ENCODE measurements at places on chromosomes 12 and 14.

- DNase-seq, result peak; percentile 75
Observed at GRCh38 chr12:45170456-45171042, 45.3 kb upstream of the ANO6 start.

- DNase-seq, result no peak
Observed at GRCh38 chr12:78120866-78121560, 290.3 kb downstream of the NAV3 start.

- no peak for DNase-seq
Observed at GRCh38 chr14:92274055-92274454, 48.9 kb upstream of the SLC24A4 start.

- DNase-seq, result no peak
Observed at GRCh38 chr14:82067221-82067875, 533.7 kb upstream of the SEL1L start.

DNA sequence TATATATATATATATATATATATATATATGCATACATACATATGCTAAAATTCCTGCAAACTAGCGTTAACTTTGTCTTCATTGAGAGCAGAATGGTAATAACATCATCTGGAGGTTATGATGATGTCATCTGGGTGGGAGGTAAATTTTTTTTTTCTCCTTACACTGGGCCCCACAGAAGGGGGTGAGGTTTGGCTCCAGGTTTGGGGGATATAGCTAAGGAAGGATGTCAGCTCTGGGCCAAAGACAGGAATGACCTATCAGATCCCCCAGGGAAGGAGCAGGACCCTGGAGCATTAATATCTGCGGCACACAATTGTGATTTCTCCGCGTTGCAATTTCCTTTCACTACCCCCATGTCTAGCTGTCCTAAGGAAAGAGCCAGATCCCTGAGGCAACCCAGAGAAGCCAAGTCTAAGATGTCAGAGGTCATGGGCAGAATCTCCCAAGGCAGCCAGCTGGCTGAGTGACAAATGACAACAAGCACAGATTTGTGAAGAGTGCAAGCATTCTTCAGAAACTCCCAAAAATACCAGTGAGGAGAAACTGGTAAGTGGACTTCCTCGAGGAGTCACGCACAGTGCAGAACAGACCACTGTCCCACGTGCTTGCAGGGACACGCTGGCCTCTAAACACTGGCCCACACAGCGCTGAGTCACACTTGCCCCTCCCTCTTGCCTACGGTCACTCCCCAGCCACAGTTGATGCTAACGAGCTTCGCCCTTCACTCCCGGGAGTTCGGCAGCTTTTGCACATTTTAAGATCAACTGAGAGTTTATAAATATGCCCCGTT is 9.9 kb downstream of the UBC start:
- DNase-seq, result no peak

- no peak for DNase-seq
Observed at GRCh38 chr12:24723759-24724158, 225.1 kb downstream of the BCAT1 start.

DNA sequence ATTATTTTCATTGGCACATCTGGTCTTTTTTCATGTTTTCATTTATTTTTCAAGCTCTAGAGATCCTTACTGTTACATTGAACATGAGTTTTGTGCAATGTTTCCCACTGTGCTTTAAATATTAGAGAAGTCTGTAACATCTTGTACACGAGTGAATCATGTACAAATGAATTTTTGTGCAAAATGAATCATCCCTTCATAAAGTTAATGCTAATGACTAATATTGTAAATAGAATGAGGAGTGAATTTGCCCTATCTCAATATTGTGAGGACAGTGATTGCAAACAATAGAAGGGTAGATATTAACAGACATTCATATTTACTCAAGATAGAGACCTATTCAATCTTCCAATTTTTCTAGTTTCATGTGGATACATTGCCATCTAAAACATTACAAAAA is 463.3 kb upstream of the FOXG1 start:
- no peak for DNase-seq

DNA sequence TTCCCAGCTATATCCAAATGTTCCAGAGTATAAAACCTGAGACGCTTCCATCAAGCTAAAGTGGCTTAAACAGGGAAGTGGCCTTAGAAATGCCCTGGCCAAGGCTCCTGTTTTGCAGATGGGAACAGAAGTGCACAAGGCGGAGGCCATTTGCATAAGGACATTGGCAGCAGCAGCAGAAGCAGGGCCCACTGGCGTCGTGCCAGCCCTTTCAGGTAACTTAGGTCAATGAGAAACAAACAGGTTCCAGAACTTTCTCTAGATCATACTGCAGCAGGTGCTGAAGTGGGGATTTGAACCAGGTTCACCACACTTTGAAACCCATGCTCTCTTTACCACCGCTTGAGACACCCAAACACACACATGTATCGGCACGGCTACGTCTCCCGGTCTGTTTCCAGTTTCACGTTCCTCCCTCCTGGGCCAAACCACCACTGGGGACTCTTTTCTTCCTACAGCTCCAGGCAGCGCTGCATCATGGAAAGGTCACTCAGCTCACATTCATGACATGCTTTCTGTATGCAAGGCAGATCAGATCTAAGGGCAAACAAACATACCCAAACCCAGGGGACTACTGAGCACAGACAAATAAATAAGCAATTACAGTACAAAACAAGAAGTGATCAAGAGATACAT is 46.0 kb upstream of the PLEKHG6 start:
- DNase-seq, result no peak

DNA sequence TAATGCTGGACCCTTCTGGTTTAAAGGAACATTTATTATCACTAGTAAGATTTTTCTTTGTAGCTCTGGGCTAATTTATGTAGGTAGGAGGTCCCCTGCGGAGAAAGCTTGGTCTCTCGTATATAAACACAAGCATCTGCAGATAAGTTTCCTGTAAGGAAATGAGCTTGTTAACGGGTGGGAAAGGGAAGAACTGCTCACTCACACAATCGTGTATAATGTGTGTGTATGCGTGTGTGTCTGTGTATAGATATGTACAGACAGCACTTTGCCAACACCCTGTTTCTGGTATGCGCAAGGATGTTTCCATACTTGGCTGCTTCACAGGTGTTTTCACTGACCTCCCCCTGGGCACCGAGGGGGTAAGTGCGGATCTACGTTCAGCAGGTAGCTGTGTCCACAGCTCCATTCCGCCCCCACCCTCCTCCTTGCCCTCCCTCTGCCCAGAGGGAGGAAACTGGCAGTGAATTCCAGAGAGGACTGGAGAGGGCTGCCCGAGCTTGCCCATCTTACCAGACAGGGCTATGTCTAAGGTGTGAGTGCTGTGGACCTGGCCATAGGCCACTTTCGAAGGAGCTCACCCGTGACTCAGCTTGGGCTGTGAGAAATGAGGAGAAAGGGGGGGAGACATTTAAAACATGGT is 65.2 kb downstream of the NINJ2 start:
- DNase-seq, result no peak
